ENCODE measurements at places on chromosomes 1 and 21.

- no peak for DNase-seq
Measured at GRCh38 chr1:8809342-8809736, 8.1 kb downstream of the RERE start.

- DNase-seq = no peak
Measured at GRCh38 chr1:180397175-180397574, 105.2 kb downstream of the ACBD6 start.

- no peak for DNase-seq
Measured at GRCh38 chr21:24323536-24323935, 1283.7 kb downstream of the MRPL39 start.

DNA sequence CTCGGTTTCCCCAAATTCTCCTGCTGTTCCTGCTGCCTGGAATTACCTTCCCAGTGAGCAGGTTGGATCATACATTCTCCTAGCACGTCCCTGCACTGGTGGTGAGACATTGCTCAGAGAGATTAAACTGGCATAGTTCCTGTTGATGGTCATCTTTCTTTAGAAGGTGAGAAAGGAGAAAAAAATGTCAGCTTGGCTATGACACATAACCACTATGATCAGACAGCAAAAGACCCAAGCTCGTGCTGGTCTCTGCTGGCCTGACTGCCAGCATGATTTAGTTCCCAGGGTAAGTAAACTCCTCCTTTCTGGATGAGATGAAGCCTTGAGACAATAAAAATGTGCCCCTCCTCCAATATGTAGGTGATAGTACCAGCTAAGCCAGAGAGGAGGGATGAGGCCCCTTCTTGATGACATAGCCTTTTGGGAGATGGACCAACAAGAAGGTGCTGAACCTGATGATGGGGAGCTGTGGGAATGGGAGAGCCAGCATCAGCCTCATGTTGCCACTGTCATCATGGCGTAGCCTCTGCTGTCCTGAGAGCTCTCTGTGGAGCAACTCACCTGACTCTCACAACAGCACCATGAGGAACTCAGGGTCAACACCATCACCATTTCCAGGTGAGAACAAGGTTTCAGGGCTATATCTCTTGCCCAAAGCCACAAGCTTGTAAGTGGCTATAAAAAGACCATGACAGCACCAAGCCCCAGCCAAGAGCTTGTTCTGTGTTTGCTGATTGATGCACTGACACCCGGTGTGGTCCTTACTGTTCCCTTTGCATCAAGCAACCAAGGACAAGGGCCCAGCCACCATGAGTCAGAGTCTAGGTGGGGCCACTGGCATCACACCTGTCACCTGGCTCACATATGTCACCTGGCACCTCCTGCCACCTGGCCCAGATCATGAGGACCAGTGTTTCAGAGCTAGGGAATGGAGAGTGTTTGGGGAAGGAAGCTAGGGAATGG is 200.0 kb downstream of the MATN1 start:
- no peak for DNase-seq

DNA sequence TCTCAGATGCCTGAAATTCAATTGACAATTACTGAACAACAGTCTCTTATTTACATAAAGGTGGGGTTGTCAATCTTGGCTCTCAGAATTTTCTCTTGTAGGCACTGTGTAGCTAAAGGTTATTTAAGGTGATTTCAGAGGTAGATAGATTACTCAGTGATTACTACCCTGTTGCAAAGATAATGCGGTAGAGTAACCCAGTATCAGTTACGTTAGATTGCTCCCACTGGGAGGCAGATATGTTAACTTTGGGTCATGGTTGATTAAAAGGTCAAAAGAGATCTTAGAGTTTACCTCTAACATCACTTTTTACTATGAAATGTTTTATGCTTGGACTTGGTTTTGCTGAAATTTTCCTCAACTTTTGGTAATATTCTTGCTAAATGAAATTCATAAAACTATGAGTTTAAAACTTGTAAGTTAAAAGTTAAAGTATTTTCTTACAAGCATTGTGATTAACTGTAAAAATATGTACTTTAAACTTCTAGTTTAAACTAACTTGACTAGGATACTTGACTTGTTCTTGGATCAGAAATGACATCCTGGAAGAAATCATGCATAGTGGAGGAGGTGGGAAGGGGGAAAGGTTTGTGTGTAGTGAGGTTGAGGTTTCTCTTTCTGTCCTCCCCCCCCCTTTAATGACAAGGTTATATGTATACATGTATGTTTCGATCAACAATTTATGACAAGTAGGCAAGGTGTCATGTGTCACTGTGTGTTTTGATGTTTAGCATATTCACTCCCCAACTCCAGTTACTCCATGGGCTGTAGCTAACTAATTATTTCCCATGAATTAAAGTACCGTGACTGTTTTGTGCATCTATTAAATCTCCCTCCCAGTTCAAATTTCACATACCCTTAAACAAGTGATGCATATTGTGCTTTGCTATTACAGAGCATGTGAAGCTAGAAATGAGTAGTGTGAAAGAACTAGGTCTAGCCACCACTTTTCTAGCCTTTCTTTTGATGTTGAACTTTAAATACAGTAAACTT is 2.9 kb downstream of the LAMC1 start:
- DNase-seq = no peak

DNA sequence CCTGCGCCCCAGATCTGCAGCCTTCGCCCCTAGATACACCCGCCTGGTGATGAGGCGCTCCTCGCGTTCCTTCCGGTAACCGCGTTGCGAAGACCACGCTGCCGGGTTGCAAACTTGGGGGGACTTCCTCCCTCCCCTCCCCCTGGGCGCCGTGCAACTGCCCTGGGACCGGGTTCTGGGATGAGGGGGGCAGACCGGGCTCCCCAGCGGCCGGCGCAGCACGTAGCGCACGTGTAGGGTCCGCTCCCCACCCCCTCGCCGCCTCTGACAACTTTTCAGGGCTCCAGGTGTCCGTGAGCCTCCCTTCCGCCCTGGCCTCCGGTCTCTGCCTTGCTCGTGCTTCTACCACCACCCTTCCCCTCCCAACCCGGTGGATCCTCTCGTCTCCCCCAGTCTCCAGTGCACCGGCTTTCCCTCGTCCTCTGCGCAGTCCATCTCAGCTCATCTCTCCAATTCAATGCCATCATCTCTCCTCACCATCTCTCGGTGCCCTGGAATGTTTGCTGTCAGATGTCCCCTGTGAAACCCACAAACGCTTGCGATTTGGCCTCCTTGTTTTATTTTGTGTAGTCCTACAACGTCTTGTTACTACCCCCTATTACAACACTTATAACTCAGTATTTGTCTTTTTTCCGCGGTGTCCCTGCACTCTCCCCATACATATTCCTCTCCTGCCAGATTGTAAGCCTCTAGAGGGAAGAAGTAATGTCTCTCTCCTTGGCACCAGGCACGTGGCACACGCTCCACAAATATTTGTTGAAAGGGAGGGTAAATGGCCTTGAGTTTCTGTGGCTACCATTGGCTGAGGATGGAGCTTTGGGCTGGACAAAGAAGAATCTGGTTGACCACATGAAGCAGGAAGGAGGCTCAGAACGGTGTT is 782 bp downstream of the PCAT6 start:
- DNase-seq = no peak

DNA sequence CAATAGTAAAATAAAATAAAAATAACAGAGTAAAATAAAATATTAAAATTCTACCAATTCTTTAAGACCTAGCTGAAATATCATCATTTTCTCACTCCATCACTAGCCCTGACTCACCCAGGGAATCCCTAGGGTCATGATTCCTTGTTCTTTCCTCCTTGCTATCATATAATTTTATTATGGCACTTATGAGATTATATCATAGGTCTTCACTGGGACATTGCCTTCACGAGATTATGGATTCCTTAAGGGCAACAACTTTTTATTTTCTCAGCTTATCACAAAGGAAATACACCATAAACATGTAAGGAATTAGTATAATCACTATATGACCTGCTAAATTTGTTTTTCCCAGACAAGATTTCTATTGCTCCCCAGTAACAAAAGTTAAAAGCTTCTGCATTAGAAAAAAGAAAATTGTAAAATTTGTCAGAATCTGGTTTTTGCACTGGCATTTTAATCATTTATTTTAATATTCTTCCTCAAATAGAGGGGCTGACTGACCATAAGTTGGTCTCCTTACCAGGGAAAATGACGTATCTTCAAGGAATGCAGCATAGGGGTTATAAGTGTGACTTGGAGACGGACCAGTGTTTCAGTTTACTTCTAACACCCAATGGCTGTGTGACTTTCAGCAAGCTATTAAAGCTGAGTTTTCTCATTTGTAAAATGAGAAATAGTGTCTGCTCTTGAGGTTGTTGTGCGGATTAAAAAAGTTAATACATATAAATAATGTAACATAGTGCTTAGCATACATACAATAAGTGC is 8.8 kb upstream of the CLCA4 start:
- DNase-seq = no peak

GRCh38 chr1:234779160-234779538 is 169.2 kb upstream of the IRF2BP2 start:
- DNase-seq = no peak

- no peak for DNase-seq
Measured at GRCh38 chr1:224170748-224171478, 12.1 kb upstream of the DEGS1 start.

- no peak for DNase-seq
Measured at GRCh38 chr21:18163956-18164355, 80.7 kb upstream of the CHODL start.

- DNase-seq = no peak
Measured at GRCh38 chr1:236275586-236275985, 6.2 kb downstream of the ERO1B start.

DNA sequence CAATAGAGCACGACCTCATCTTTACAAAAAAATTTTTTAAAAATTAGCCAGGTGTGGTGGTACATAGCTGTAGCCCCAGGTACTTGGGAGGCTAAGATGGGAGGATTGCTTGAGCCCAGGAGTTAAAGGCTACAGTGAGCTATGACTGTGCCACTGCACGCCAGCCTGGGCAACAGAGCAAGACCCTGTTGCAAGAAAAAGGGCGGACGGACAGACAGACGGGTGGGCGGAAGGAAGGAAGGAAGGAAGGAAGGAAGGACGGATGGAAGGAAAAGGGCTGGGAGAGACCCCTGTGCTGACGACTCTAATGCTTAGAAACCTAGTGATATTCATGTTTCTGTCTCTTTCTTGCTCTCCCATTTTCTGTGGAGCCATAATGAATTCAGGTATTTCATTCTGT is 14.4 kb downstream of the PI4KB start:
- DNase-seq = no peak

- DNase-seq = no peak
Measured at GRCh38 chr1:169128562-169128961, 22.1 kb downstream of the ATP1B1 start.

DNA sequence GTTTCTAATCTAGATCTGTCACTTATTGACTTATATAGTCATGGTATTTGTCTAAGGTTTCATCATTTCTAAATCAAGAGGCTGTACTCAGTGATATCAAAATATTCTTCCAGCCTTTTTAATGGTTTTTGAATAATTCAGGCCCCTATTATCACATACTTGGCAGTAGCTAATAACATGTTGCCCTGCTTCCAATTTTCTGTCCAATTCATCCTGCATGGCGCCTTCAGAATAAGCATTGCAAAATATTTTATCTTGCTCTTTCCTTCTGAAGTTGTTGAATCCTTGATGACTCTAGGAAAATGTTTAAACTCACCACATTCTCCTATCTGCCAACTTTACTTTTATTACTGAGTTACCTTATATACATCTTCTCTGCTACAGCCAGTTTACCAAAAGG is 517.2 kb upstream of the B3GALT2 start:
- DNase-seq = no peak

- no peak for DNase-seq
Measured at GRCh38 chr1:184740344-184740743, 14.3 kb downstream of the EDEM3 start.

DNA sequence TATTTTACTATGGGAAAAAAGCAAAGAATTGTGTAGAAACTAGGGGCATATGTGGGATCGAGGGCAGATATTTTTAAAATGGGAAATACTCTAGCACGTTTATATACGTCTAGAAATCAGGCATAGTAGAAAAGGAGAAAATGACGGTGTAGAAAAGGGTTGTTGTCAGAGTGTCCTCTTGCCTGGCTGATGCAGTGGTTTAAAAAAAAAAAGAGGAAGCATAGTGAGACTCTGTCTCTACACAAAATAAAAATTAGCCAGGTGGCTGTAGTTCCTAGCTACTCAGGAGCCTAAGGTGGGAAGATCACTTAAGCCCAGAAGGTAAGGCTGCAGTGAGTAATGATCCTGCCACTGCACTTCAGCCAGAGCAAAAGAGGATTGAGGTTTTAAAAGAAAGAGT is 64.7 kb upstream of the LRRC7 start:
- no peak for DNase-seq

DNA sequence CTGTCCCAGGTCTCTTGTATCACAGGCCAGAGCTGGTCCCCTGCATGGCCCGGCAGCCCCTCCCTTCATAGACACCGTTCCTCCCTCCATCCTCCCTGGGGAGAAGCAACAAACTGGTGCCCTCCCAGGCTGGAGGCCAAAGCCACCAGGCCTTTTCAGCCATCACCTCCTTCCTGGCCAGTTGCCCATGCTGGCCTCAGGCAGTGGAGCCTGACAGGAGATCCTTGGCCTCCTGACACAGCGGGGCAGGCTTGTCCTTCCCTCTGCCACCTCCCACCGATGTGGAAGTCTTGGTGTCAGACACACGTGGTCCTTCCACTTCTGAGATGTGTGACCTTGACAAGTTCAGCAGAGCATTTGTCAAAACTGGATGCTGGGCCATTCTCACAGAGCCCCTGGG is 206.0 kb downstream of the HIVEP3 start:
- DNase-seq = no peak

DNA sequence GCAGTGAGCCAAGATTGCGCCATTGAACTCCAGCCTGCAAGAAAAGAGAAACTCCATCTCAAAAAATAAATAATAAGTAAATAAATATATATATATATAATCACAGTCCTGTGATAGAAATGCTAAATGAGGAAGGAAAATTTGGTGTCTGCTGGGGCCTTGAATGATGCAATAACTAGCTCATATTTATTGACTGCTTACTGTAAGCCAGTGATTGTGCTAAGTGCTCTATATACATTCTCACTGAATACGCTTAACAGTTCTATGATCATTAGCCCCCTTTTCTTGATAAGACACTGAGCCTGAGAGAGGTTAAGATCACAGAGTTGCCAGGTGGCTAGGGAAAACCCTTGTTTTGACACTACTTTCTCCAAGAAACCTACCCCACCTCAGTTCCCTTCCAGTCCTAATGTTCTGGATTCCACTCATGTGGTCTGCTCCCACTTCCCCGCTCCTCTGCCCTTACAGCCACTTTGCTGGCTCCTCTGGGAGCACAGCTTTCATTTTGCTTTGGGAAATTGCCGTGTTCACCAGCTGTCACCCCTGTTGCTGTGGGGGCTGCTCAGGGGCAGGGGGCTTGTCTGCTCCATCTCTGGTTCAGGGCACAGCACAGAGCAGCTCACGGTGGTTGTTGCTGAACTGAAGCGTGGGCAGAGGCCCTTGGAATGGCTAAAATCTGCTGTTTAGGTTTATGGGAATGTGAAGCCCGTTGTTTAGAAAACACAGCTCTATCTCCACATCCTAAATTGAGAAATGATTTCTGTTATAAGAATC is 2.5 kb upstream of the BMP8A start:
- no peak for DNase-seq

- DNase-seq = no peak
Measured at GRCh38 chr1:161200421-161200991, 1.7 kb upstream of the ADAMTS4 start.
